ENCODE measurements at places on chromosomes 4 and X.
A peak's percentile ranks its signal among the peaks of the same experiment; 100 is the strongest.

DNA sequence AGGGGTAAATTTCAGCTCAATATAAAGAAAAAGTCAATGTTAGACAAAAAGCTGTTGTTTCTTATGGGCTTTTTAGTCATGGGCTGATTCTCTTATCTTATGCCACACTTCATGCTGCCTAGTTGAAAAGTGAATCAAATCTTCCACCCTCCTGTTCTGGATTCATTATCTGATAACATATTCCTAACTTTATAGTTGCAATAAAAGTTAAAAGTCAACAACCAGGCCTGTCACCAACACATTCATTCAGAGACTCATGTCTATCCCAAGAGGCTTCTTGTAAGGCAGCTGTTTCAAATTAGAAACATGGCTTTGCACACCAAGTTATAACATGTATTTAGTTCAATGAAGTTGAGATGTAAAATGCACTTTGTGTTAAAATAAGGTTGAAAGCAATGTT is 243.8 kb downstream of the ADAMTS3 start:
- DNase-seq = no peak

- peak; percentile 12 for DNase-seq
Observed at GRCh38 chr4:8117278-8117682, 41.3 kb downstream of the ABLIM2 start.

DNA sequence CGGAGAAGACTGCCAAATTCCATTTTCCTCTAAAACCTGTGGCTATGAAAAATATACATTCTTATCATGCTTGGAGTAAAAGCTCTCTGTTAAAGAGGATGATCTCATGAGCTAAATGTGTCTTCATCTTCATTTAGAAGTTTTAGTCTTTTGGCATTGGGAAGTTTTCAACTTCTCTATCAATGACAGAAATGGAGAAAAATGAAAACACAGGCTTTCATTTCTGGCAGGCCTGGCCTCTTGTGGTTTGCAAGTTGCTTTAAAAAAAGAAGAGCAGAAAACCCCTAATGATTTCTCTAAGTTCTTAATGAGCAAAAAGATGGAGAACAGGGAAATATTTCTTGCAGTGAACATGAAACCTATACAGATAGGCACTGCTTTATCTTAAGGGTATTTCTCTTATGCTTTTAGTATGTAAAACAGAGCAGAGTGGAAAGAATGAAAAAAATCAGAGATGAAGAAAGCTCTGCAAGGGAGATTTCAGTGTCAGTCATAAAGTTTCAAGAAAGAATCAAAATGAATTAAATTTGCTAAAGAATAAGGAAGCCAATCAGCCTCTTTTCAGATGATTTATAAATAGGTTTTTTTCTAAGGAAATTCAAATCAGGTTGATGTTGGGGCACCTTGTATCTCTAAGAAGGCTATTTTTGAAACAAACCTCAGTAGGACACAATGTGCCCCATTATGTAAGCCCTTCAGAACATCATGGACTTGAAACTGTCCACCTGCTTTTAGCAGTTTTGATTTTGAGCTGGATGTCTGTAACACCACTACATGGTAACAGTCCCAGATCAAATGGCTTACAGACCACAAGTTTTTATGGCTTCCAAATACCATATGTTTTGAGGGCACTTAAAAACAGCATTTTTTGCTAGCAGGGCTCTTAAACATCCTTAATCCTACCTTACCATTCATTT is 225.0 kb downstream of the GRIA3 start:
- no peak for DNase-seq

DNA sequence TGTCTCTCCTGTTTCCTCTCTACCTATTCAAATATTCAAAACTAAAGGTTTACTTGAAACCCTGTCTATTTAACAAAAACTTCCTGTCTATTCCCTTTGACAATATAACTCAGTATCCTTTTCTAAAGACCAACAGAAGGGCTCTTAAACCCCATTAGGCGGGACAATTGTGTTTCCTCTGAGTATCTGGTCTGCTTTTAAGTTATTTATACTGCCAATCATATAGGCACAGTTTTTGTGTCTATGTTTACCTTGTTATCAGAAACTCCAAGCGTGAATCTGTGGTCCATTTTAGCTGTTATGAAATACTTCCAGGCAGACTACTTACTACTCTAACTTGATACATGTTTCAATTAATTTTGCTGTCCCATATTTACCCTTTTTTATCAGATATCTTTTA is 350.0 kb upstream of the CTSO start:
- DNase-seq = no peak

DNA sequence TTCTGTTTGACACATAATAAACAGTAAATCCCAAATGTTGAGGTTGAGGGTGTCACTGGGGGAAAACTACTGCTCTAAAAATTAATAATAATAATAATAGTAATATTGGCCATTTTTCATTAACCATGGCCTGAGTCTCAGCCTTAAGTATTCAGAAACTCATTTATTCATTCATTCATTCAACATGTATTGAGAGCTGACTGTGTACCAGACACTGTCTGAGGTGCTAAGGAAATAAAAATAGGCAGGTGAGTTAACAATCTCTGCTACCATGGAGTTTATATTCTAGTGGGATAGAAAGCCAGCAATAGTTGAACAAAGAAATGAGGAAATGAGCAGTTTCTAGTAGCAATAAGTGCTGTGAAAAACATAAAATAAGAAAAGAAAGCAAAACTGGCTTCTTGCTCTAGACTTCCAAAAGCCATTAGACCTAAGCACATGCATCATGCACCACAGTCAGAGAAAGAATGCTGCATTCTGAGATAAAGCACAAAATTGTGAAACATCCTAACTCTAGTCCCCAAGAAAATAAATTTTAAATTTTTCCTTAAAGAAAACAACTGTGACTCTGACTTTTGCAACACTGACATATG is 278.7 kb downstream of the RCHY1 start:
- no peak for DNase-seq

GRCh38 chr4:40681600-40681999 is 51.9 kb upstream of the RBM47 start:
- DNase-seq = no peak

DNA sequence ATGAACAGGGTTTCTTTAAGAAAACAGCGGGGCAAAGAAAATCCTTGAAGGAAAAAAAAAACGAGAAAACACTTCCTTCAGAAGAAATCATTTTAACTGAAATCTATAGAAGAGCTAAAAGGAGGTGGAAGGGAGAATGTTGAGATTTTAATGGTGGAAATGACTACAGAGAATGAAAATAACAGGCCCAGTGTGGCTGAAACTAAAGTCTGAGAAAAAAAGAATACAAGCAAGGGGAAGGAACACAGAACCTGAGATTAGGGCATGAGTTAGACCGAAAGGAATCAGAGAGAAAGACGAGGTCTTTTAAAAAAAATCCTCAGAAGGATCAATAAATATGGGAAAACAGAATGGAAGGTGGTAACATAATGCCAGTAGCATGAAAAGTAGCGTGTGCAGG is 1230.0 kb upstream of the TENM3 start:
- no peak for DNase-seq

GRCh38 chr4:15010038-15010585 is 7.8 kb downstream of the CPEB2 start:
- DNase-seq = no peak

DNA sequence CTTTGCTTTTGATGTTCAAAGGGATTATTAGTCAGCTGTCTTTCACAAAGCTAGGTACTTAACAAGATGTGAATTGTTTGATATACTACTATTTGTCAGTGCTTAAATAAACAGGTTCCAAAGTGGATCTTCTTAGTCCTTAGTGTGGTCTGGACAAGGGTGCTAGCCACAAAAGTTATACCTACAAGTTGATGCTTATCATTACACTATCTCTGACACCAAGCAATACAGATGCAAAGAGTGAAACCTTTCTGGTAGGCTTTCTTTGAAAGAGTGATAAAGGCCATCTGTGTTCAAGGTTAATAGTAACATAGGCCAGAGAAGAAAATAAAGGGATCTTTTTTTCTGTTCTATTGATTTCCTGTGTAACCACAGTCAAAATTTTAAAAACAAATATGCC is 12.2 kb upstream of the RBPJ start:
- no peak for DNase-seq

GRCh38 chr4:9976781-9977180 is 44.5 kb downstream of the SLC2A9 start:
- no peak for DNase-seq

DNA sequence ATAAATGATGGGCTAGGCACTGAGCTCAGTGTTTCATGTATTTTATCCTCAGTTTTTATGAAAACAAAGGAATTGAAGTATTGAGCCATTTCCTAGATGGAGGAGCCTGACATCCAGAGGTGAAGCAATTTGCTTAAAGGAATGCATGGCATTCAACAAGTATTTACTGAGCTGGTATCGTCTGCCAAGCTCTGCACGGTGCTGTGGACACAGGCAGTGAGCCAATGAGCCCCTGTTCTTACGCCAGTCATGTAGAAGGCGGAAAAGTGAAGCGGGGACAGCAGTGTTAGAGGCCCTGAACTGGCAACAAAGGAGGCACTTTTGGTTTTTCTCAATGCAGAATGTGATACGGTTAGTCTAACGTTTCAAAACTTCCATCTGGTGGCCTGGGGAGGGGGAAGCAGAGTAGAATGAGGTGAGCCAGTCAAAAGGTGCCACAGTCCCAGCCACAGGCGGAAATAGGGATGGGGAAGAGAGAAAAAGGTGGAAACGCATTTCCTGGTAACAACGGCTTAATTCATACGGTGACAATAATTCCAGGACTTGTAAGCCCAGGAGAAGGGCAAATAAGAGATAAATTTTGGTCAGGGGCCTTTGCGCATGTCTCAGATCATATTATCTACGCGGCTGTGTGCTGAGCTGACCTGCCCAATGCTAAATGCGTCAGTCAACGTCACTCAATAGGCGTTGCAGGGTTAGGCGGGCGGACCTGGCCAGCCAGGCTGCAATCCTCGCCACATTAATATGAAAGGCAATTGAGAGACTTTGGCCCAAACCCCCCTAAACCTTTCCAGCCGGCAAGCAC is 133.9 kb downstream of the AFAP1 start:
- DNase-seq = peak; percentile 96

DNA sequence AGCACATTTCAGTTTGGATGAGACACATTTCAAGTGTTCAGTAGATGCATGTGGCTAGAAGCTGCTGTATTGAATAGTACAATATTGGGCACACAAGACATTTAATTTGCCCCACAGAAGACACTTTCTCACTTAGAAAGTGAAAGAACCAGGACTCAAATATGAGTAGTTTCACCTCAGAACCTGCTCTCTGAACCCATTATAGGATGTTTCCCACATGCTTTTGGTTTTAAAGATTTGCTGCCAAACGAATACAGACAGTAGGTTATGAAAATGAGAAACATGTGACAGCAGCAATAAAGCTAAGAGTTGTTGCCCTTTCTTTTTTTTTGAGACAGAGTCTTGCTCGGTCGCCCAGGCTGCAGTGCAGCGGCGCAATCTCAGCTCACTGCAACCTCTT is 32.3 kb downstream of the C4orf54 start:
- no peak for DNase-seq

- peak; percentile 17 for DNase-seq
Observed at GRCh38 chr4:23717528-23718248, 172.2 kb downstream of the PPARGC1A start.

DNA sequence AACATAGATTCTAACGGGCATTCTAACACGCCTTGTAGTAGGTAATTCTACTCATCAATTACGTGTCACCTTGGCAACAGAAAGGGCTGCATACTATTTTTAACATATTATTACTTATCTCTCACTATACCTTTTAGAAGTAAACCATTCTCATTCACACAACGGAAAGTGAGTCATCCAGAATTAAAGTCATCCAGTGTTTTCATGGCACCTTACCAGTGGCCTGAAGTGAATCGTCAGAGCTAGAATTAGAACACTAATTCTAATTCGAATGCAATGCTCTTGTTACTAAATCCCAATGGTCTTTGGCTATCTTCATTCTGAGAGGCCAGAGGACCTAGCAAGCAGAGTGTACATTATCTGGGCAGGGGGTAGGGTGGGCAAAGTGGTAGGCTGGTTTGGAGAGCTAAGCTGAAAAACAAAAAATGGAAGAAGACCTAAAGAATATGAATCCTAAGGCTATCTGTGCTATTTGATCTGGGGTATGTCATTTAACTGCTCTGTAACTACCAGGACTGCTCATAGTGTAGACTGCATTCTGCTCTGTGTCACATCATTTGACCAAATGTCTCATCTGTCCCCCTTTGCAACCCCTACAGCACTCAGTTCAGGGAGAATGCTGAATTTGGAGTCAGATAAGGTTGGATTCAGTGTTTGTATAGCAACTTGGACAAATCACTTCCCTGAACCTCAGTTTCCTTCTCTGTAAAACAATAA is 96.5 kb downstream of the HDAC8 start:
- no peak for DNase-seq
